Amygdala (tissue), 56 donors: ENCODE measurements at places on chromosomes 2 and 18.

DNA sequence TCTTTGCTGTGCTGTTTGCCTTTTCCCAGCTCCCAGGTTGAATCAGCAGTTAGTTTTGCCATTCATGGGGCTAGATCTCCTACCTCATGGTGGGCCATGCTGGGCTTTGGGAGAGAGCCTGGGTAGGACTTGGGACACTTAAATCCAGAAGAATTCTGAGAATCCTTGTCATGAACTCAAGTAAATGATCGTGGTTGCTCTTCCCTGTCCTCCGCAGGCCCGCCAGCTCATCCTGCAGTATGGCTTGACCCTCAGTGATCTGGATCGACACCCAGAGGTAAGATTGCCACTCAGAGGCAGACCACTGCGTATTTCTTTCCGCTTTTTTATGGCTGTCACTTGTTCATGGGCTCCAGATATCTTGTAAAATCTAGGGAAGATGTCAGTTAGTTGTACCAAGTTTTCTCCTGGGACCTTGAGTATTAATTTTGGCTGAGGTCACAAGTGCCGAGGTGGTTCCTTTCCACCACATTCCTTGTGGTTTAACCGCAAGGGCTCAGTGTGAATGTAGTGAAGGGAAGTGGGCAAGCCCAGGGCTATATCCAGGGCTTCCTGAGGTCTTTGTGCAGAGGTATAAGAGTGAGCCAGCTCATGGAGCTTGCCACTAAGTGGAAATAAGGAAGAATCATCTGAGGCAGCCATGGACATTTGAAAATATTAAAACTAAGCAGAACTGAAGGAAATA lies 37.7 kb downstream of the RPIA start:
- DNase-seq: no peak

GRCh38 chr2:217864963-217865772 lies 137.6 kb downstream of the TNS1 start:
- DNase-seq: no peak

DNA sequence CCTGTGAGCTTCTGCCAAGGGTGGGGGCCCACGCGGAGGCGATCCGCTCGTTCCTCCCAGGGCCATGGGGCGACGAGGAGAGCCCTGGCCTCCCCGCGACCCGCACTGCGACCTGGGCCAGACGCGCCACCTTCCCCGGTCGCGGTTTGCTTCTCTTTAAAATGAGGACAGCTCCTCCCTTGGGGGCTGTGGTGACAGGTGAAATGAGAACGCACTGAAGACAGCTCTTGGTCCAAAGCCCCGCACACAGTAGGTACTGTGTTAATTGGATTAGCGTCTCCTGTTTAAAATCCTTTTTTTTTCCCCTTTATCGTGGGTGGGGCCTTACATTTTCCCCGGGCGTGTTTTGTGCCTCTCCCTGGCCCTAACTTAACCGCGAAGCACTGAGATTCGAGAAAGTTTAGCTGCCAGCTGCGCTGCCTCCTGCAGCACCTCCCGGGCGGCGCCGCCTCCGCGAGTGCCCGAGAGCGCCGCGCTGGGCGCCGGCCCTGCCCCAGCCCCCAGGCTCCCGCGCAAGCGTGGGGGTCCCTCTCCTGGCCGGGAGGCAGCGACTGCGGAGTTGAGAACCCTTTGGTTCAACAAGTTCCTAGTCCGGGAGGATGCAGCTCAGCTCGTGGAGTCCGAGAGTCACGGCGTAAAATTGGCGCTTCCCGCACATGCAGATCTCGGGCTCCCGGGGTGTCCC lies 1.1 kb downstream of the HPCAL1 start:
- DNase-seq: no peak

GRCh38 chr2:237022533-237022932 lies 63.2 kb upstream of the COPS8 start:
- DNase-seq: no peak

DNA sequence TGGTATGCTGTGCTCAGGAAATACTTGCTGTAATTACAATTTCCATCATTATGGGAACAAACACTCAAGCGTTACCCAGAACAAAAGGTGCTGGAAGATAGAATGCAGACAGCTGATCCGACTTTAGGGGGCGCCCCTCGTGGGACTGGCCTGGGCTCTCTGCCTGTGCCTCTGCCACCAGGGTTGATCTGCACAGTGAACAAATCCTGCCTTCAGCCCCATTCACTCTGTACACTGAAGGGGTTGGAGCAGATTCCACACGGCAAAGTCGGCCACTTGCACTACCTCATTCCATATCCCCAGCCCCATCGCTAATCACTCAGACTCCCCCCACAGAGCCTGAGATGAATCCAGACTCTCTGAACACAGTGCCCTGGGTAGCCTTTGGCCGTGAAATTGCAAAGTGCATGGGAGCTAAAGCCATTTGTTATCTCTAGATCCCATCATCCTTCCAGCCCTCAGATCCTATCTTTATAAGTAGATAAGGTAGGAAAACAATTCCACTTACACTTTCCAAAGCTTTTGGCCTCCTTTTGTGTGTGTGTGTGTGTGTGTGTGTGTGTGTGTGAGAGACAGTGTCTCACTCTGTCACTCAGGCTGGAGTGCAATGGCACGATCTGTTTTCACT lies 69.3 kb downstream of the INPP5D start:
- no peak for DNase-seq

DNA sequence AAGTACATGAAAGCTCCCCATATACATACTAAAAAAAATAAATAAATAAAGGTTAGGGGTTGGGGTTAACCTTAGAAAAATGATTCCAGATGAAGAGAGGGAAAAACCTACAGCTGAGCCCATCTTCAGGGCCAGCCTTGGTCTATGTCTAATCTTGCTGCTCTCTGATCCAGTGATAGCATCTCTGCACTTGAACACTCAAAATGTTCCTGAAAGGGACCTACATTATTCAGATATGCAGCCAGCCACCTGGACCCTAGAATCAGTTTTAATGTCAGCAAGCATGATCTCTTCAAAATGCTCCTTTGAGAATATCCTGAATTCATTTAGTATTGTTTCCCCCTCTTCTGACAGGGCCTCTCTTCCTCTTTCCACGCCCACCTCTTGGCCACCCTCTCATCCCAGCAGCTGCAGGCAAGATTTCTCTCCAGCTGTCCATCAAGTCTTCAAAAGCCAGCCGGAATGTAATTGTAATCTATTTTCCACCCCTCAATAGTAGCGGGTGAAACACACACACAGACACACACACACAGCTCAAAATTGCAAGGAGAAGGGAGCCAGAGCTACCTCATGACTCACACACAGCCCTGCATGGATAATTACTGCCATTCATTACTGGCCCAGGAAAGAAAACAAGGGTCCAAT lies 135.5 kb downstream of the MYO3B start:
- DNase-seq: no peak

GRCh38 chr2:223711596-223712326 lies 109.6 kb upstream of the SCG2 start:
- DNase-seq: no peak

DNA sequence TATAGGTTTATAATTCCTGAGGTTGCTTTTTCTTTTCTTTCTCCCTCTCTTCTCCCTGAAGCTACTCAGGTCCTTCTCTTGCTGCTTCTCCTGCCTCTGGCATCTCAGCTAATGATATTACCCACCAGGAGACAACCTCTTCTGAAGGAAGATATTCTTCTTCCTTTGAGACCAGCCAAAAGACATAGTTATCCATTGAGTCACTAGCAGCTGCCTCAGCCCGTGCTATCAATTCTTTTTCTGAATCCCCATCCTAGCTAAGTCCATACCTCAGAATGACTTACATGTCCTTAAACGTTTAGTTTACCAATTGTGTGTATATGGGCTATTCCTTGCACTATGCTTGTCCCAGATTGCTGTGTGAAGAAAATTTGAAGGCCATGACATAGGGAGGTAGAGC lies 25.0 kb upstream of the RNF103 start:
- no peak for DNase-seq

GRCh38 chr18:58511897-58512581 lies 116.9 kb downstream of the ALPK2 start:
- no peak for DNase-seq

GRCh38 chr2:225041851-225042799 lies at the start of gene DOCK10:
Gene DOCK10, minus strand, starts transcription at chr2:225042468. Its CDS starts 94 bp downstream, at chr2:225042374.
- DNase-seq: peak; percentile 57

DNA sequence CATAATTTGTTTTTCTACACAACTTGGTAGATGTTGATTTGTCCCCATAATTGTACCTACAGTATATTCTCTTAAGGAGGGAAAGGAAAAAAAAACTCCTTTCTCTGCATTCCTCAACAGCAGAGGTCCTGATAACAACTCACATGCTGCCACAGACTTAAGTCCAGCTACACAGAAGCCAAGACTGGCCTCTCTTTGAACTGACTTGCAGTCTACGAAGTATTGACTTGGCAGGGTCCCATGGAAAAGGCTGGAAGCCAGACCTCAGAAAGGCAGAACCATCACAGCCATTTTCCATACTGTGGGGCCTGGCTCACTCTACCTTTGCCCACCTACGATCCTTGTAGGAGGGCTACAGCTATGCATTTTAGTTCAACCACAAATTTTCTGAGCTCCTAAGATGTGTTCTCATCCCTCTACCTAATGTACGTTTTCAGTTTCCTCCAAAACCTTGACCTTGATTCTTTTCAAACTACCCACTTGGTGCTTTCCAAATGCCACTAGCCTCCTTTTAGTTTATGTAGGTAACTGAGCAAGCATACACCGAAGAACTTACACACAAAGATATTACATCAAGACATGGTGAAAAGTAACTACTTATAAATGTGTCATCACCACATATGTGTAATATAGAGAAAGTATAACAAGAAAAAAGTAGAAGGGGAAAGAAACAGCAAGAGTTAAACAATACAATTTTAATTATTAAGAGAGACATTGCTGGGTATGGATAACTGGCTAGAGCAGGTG lies 12.2 kb downstream of the LONRF2 start:
- DNase-seq: no peak

DNA sequence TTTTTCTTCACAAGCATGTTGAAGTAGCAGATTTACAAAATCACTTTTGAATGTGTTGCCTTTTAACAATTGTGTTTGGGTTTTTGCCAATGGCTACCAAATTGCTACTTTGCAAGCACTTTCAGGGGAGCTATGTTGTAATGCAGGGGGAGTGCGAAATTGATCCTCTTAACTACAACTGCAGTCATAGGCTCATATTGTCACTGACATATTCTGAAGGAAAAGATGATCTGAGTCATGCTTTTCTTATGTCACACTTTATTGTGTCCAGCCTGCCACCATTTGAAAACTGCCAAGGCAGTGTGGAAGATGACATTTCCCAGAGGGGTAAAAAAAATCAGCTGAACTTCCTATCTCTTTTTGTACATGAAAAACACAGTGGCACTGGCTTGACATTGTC lies 74.9 kb downstream of the GPD2 start:
- no peak for DNase-seq

GRCh38 chr2:209840434-209840833 lies 68.8 kb downstream of the UNC80 start:
- no peak for DNase-seq

GRCh38 chr2:133717497-133717896 lies 149.2 kb upstream of the NCKAP5 start:
- no peak for DNase-seq

DNA sequence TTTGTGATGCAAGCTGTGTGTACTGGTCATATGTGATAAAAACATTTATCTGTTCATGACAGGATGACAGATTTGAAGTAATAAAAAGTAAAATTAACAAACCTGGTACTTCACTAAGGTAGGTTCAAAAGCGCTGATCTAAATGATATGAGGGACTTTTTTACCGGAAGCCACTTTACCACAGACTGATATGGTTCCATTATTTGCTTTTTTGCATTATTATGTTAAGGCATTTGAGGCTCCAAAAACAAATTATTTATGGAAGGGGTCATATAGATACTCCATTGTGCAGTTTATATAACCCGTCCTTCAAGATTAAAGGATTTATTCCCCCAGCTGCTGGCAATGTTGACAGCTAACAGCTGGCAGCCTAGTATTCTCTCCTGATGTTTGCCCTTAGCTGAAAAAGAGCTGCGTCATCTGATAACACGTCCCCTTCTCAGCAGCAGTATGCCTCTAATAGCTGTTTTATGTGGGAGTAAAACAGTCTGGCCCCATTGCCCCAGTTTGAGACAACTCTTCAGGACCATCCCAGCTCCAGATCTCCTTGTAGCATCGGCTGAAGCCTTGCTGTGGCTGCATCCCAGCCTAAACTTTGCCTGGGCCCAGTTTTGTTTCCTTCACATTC lies 84.8 kb upstream of the XIRP2 start:
- DNase-seq: no peak

DNA sequence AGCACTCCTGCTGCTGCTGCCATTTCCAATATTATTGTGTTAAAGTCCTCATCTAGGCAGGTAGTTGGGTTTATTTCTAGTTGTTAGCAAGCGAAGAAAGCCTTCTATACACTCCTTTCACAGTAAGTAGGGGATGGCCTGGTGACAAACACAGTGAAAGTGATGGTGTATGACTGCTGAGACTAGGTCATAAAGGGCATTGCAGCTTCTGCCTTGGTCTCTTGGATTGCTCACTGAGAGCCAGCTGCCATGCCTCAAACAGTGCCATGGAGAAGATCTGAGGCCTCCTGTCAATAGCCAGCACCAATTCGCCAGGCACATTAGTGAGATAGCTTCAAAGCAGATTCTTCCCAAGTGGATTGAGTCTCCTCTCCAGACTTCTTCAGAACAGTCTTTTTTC lies 27.6 kb upstream of the MSTN start:
- DNase-seq: no peak

DNA sequence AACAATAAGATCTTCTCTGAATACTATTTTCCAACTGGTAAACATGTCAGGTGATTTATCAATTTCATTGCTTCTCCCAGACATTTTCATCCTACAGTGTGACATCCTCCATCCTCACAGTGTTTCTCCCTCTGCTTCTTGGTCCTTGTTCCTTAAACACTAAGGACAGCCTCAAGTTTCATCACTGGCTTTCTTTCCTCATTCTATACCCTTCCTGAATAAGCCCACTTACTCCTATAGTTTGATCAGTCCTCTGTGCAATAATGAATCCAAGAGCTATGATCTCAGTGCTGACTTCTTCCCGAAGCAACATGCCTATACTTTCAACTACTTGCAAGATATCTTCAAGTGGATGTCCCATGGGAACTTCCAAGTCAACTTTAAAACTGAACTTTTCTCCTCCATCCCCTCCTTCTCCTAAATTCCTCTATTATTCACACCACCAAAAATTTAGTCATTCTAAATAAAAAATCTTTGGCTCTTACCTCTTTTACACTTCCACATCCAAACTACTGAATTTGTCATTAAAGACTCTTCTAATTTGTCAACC lies 87.6 kb downstream of the FAM228A start:
- no peak for DNase-seq

DNA sequence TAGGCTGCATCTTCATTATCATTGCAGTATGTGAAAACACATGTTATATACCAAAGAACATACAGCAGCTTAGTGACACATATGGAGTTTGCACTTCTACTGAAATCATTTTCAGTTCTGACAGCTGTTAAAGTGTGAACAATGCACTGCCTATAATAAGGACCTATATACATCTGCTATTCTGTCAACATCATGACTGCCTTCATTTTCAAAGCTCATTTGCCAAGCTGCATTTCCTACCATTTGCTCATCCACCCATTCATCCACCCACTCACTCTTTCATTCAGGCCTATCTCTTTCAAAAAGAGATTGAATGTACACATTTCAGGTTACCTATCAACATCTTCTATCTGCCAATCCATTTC lies 81.7 kb upstream of the STK17B start:
- no peak for DNase-seq
